Endothelial cell (in vitro differentiated cells): ENCODE measurements at places on chromosomes 5 and 9.

GRCh38 chr5:88666761-88667495 lies 216.1 kb downstream of the MEF2C start:
- DNase-seq: no peak

DNA sequence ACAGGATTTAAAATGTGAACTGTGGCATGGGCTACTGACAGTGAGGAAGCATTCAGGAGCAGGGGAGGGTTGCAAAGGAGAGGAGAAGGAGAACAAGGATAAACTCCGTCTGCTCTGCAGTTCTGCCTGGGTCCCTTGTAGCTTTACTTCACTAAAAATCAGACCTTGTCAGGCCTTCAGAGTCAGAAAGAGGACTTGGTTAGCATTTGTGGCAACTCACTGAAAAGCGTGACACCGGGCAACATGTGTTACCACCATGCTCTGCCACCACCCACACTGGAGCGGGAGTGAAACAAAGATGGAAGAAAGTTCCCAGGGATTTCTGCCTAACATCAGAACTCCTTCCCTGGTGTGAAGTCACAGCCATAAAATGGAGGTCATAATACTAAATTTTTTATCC lies 19.3 kb downstream of the FYB1 start:
- no peak for DNase-seq

- peak; percentile 17 for DNase-seq
Measured at GRCh38 chr5:102295534-102296177, 428 bp downstream of the SLCO4C1 start.

DNA sequence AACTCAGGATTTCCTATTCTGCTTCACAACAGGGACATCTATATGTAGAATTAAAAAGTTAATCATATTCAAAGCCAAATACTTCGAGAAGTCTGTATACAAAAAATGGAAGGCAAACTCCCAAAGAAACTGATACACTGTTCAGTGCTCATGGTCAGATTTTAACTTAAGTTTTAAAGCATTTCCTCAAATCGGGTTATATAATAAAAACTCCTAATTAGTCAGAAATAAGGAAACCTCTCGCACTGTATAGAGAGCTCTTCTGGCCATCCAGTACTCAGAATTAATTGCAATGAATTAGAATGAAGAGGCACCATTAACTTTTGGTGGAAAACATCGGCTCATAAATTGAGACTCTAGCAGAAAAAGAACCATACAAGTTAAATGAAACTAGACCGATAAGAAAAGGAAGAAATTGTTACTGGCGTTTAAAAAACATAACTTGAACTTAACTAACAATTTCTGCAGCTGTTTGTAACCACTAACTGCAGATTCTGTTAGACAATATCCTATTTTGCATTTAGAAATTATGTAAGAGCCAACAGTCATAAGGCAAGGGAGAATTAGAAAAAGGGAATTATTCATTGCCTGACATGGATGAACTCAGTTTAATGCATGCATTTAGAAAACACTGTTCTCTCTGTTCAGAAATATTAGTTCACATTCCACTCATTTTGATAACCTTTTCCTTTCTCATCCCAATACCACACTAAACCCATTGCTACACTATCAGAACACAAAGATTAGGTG lies 96.6 kb downstream of the FNBP1 start:
- DNase-seq: no peak

- DNase-seq: no peak
Measured at GRCh38 chr5:18745042-18745987, 1111.1 kb downstream of the TAF11L14 start.

- DNase-seq: no peak
Measured at GRCh38 chr5:158064334-158065123, 205.6 kb upstream of the CLINT1 start.

DNA sequence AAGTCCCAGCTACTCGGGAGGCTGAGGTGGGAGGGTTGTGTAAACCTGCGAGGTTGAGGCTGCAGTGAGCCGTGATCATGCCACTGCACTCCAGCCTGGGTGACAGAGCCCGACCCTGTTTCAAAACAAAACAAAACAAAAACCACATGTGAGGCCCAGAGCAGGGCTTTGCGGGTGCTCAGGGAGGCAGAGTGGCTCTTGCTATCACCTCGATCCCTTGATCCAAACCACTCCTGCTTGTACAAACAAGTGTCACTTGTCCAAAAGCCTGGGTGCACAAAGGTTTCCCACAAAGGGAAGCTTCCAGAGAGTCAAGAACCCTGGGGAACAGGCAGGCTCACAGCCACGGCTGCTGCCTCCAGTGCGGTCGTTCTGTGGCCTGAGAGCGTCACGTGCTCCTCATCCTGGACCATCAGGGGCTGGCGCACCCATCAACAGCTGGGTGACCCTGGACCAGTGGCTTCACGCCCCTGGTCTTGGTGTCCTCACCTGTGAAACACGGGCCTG lies 162.7 kb downstream of the C9orf50 start:
- no peak for DNase-seq
